Hepatocyte (in vitro differentiated cells): ENCODE measurements at places on chromosomes 4 and X. TPM values are rescaled to one million over a fixed set of nuclear protein-coding genes. Genes with fewer than 3 reads are reported as not detected.
A peak's percentile ranks its signal among the peaks of the same experiment; 100 is the strongest.

GRCh38 chrX:49041744-49042580, 1.2 kb downstream of the TFE3 start:
- DNase-seq = peak; percentile 49

- DNase-seq = no peak
Observed at GRCh38 chrX:97158269-97158668, 274.6 kb downstream of the RPA4 start.

- peak; percentile 24 for DNase-seq
Observed at GRCh38 chr4:143207555-143207954, 22.8 kb downstream of the USP38 start.

GRCh38 chrX:120419463-120419862, 49.6 kb downstream of the LAMP2 start:
- DNase-seq = no peak

GRCh38 chrX:17564689-17565409, 172.4 kb upstream of the SCML1 start:
- DNase-seq = no peak

- no peak for DNase-seq
Observed at GRCh38 chr4:150395872-150396271, 186.1 kb upstream of the MAB21L2 start.

DNA sequence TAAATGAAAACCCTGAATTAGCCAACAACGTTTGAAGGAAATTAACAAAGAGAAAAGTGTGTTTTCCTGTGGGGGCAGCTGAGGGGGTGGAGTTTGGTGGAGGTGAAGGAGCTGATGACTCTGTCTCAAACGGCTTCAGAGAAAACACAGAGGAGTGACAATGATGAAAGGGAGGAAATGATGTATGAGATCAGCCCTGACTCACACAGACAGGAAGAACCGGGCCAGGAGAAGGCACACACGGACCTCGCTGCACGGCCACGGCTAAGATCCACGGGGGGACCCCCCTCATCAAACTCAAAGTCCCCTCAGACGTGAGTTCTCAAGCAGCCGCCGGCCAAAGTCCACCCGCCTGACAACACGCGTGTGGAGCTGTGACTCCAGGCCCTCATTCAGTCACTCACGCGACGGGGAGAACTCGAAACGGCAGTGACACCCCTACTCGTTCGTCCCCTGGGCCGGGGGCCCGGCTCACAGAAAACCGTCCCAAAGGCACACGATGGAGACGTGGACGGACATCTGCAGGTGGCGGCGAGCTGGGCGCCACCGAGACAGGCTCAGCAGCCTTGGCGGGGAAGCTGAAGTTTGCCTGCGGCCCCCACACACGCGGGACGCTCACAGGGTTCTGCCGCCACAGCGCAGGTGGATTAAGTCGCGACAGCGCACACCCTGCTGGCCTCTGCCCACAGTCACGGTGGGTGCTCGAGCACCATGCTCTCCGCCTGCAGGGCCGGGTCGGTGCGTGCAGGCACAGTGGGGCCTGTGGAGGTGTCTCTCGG, 28.8 kb downstream of the PPP2R3B start:
- no peak for DNase-seq

GRCh38 chr4:41714364-41715000, 34.0 kb downstream of the PHOX2B start:
- DNase-seq = no peak

DNA sequence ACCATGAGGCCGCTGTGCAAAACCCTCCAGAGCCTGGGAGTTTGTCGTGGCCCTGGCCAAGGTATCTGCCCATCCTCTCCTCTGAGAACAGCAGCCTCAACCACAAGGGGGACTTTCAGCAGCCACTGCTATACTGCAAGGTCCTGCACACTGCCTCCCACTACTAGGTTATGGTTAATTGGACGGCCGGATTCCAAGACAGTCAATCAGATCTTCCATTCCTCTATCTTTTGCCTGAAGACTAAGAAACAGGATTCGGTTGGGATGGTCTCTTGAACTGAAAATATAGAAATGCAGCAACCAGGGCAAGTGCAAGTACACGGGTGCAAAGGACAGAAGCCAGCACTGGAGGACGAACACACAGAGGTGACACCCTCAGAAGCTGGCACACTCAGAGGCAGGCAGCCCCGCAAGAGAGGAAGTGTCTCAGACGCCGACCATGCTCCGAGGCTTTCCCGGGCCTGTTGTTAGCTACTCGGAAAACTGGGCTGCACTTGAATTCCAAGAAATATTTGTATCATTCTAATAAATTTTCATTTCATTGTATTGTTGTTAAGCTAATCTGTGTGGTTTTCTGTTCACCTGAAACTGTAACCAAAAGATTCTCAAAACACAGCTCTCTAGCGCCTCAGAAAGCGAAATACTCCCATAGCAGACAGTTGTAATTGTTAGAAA, 63.3 kb downstream of the AFAP1 start:
- DNase-seq = no peak

- no peak for DNase-seq
Observed at GRCh38 chr4:19883841-19884240, 367.9 kb upstream of the SLIT2 start.

DNA sequence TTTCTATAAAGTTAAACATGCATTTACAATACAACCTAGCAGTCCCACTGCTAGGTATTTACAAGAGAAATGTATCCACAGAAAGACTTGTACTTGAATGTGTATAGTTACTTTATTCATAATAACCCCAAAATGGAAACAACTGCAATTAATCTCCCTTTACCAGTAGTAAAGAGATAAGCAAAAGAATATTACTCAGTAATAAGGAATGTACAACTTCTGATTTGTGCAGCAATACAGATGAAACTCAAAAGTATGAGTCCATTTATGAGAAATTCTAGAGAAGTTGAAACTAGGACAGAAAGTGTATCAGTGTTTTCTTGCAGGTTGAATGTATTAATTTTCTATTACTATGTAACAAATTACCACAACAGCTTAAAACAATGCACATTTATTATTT, 15.2 kb downstream of the USP53 start:
- DNase-seq = no peak

DNA sequence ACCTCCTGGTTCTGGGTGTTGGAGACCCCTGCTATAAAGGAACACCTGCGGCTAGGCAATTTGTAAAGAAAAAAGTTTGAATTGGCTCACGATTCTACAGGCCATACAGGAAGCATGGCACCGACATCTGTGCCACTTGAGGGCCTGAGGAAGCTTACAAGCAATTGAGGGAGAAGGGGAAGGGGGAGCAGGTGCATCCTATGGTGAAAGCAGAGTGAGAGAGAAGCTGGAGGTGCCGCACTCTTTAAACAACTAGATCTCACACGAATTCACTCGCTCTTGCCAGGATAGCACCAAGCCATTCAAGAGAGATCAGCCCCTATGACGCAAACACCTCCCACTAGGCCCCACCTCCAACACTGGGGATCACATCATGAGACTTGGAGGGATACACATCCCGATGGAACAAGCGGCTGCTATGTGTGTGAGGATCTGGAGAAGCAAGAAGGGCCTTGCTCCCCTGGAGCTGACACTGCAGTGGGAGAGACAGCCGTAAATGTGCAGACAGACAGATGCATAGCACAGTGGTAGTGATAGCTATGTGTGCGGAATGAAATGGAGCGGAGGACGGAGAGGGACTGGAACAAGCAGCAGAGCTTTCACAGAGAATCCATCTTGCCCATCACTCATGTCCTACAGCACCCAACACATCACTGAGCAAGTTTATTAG, 60.7 kb upstream of the HELT start:
- no peak for DNase-seq

DNA sequence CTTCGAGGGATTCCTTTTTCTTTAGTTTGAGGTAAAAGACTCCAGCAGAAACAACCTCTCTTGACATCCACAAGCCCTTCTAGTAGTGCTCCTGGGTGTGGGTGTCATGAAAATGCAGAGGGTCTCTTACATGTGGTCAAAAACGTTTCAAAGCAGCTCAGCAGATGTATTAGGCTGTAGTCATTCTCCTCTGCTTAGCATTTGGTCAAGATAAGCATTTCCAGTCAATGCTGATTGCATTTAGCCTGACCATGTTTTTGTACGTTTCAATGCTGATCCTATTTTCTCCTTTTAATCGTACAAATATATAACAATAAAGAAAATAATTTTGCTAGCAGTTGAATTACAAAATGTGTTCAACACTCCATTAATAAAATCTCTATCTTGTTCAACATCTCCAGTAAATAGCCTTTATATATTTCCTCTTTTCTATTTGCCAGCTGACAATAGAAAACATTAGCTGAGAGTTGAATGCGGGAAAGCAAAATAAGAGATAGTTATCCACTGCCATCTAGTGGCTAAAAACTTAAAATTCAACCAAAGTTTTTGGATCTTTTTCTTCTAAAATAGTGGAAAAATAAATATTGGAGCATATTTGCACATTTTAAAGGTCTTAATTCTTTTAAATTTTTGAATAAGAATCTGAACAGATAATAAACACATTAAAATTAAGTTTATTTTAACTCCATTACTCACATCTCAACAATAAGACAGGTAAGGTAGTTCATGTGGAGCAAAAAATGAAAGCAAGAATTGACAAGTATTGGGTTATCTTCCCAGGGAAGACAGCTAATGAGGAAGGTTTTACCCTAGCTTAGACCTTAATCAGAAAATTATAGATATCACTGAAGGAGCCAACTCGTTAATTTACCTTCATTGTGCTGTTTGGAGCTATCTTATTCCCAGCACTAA, 15.2 kb upstream of the PACRGL start:
- peak; percentile 35 for DNase-seq

DNA sequence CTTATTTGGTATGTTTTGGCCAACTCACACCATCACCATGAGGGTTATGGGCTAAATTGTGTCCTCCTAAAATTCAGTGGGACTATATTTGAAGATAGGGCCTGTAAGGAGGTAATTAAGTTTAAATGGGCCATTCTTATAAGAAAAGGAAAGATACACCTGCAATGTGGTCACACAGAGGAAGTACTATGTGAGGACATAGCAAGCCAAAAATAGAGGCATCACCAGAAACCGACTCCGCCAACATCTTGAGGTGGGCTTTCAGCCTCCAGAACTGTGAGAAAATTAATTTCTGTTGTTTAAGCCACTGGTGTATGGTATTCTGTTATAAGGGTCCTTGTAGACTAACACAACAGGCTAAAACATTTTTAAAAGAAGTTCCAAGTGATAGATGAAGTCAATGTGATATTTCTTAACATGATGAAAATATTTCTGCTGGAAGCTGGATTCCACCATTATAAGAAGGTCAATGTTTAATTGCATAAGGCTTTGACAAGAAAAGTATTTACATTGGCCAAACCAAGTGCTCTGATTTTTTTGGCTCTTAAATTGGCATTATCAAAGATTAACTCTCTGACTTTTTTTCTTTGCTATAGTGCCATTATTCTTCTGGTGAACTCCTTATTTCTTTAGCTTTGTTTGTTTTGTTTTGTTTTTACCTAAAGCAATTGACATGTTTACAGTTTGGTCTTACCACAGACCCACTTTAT, 540.9 kb downstream of the PPARGC1A start:
- DNase-seq = no peak

- DNase-seq = no peak
Observed at GRCh38 chr4:6205567-6205931, 5.2 kb upstream of the JAKMIP1 start.

Gene GAR1
- polyA plus RNA-seq = 30.2 and 39.8 TPM in 2 replicates

Gene PPP1R2C
- polyA plus RNA-seq = not detected in 2 replicates

Gene CCSER1
- 4.7 and 5.2 TPM in 2 replicates for polyA plus RNA-seq

Gene HSFX4
- polyA plus RNA-seq = not detected in 2 replicates

Gene RHOXF1
- 0.35 TPM in 1 of 2 replicates, not detected in the other for polyA plus RNA-seq

Gene METTL14
- polyA plus RNA-seq = 24.4 and 28.3 TPM in 2 replicates

Gene ZAR1
- polyA plus RNA-seq = 0.49 TPM in 1 of 2 replicates, not detected in the other

Gene UCP1
- not detected in 2 replicates for polyA plus RNA-seq

Gene GJB1
- polyA plus RNA-seq = 82.6 and 98.2 TPM in 2 replicates

Gene HERC5
- 1.7 and 2.2 TPM in 2 replicates for polyA plus RNA-seq
